ENCODE measurements at places on chromosomes 2 and 18.

GRCh38 chr2:153497938-153498629, 19.5 kb upstream of the RPRM start:
- no peak for DNase-seq

DNA sequence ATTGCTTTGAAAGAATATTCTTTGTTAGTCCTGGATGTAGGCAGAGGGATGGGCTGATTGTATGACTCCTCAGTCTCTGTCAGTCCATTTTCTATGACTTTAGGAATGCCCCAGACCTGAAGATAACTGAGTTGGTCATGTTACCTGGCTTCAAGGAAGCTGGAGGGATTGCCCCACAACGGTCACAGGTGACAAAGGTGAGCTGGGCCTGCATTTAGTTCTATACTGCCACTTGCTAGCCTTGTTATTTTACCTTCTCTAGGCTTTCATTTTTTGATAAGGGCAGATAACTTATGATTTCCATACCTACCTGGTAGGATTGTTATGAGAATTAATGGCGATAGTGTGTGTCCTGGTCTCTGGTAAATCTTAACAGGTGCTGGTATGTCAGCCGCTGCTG, 260.1 kb downstream of the PRKCE start:
- DNase-seq = no peak

DNA sequence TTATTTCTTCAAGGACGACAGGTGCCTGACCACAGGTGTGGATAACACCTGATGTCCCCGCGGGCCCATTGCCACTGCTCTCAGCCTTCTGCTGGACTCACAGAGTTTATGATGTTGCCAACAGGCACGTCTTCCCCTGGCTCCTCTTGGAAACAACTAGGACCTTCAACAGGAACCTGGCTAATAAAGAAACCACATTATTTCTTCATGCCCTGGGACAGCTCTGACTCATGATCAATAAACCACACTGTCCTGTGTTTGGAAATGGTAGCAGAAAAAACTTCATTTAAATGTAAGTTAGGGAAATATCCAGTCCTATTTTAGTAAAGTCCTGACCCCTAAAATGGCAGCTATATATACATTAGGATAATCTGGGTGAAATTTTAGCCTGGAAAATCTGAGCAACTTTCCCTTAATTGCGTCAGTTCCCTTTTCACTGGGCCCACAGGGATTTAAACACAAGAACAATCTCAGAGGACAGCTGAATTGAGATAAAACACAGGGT, 158.9 kb downstream of the VAPA start:
- no peak for DNase-seq

GRCh38 chr18:79334496-79335233, 61.1 kb upstream of the NFATC1 start:
- no peak for DNase-seq
